ENCODE measurements at places on chromosomes 13 and 19.

GRCh38 chr13:93529961-93530360 lies 303.4 kb downstream of the GPC6 start:
- no peak for DNase-seq

DNA sequence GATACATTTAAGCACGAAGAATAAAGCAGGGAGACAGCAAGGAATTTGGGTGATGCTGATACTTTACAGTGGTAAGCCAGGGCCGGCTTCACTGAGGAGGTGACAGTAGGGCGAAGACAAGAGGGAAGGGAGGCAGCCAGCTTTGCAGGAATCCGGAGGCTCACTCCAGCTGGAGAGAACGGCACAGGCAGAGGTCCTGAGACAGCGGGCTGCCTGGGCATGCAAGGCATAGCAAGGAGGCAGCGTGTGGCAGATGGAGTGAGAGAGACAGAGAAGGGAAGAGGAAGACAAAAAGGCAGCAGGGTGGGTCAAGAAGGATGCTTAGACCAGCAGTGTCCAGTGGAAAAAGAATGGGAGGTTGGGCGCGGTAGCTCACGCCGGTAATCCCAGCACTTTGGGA lies 83.2 kb upstream of the WASF3 start:
- no peak for DNase-seq

GRCh38 chr13:102170305-102170704 lies 231.5 kb downstream of the FGF14 start:
- no peak for DNase-seq

DNA sequence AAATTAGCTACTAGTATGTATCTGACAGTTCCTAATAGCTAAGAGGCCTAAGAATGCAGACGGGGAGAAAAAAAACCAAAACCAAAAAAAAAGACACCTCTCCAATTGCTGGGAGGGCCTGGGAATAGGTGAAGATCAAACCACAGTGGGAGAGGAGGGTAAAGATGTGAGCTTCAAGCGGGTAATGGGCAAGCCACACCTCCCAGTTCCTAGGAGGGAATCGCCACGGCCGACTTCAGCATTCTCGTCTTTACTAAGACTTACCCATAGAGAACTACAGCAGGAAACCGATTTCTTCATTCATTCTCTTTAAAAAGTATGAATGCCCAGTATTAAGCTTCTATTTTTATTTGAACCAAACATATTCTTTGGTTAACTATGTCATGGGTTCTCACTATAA lies 5.6 kb upstream of the EEF1AKMT1 start:
- DNase-seq, result no peak

DNA sequence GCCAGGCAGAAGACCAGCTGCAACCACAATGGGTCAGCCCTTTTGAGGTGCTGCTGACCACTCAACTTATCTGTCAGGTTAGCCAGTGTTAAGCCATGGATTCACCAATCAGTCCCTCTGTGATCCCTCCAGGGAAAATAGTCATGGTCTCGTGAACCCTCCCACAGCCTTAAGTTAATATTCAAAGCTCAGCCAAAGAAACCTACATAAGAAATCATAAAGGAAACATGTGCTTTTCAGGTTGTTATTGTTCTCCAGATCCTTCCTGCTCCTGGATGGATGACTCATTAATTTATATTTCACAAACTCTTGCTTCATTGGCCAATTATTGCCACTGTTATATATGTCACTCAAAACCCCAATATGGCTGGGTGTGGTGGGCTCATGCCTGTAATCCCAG lies 161.9 kb downstream of the B3GLCT start:
- no peak for DNase-seq

DNA sequence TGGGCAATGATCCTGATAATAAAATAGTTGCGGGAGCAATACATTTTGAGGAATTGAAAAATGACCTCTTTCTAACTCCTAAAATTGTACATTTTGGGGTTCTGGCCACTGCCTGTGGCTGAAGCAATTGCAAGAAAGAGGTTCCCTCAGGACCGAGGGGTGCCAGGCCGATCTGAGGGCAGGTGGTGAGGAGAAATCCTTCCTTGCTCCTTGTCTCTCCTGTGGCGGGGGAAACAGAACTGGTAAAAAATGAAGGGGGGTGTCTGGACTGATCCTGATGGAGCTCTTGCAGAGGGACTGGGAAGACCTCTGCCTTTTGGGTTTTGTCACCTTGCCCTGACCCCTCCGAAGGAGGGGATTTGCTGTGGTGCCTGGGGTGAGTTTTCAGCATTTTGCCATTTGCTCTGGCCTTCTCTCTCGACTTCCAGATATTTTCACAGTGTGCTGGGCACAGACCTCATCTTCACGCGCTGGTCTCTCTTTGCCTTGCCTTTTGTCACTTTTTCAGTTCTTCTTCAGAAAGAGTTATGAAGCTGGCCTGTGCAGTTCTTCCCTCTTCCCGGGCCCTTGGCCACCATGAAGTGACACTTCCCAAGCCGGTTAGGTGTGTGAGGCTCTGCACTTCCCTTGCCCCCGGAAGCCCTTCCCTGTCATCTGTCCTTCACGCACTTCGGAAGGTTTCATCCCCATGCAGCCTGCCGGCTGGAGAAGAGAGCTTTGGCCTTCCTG lies 22.2 kb downstream of the NFIX start:
- DNase-seq, result no peak

- DNase-seq, result peak; percentile 74
Measured at GRCh38 chr19:15464394-15465385, at the start of gene RASAL3. TSS of gene RASAL3 (minus strand) at chr19:15464544. CDS start at chr19:15464358, 186 bp downstream.

- DNase-seq, result no peak
Measured at GRCh38 chr19:1079566-1080111, 12.7 kb downstream of the ARHGAP45 start.

GRCh38 chr19:55633861-55634260 lies 6.9 kb upstream of the ZNF580 start:
- no peak for DNase-seq

DNA sequence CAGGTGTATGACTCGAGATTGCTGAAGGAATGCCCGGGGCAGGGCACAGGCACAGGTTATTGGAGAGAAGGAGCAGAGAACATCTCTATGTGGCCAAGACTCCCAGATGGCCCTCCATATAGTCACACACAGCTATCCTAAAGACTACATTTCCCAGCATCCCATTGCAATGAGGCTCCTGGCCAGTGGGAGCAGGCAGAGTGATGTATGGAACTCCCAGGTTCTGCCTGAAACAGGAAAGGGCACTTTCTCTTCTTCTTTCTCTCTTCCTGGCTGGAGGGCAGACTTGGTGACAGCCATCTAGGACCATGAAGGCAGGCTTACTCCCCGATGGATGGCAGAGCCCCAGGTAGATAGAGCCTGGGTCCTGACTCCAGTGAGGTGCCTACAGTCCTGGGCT lies 13.5 kb downstream of the PPP1R13L start:
- no peak for DNase-seq
